Panc1 (cell line): ENCODE measurements at places on chromosomes 6 and 20. TPM values are rescaled to one million over a fixed set of nuclear protein-coding genes. Genes with fewer than 3 reads are reported as not detected.

Gene CST2
- not detected for total RNA-seq

- H3K4me3 ChIP-seq: no peak overlapping the region
- no peak for DNase-seq
- H3K27me3 ChIP-seq: no peaks in the 10 kb centered on the region; the same call in 1 of the 2 replicates
- no peaks in the 10 kb centered on the region for H3K36me3 ChIP-seq
- H3K27ac ChIP-seq: no peak overlapping the region
- no peaks in the 10 kb centered on the region for H3K4me1 ChIP-seq
These were observed 37.0 kb upstream of the BTBD3 start for GRCh38 chr20:11880680-11881079.

DNA sequence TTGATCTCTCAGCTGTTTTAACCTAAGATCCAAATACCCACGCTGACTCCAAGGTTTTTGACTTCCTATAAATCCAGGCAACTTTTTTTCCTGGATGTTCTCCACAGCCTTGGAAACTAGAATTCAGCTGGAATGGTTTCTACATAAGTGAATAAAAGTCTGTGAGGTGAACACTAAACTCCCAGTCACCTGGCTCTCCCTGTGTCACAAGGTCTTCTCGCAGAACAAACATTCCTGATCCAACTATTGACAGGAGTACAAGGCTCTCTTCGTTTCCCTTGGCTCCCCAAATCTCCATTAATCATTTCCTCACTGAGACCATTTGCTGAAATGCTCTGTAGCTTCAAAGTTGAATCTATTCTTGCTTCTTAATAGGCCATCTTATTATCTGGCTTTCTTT is 265.7 kb downstream of the ADGRG6 start:
- DNase-seq: no peak
- peaks cover 9% of the 10 kb centered on the region; the same call in 1 of the 2 replicates for H3K27me3 ChIP-seq
- no peaks in the 10 kb centered on the region; the same call in 1 of the 2 replicates for H3K4me1 ChIP-seq
- H3K36me3 ChIP-seq: no peaks in the 10 kb centered on the region
- H3K4me3 ChIP-seq: no peak overlapping the region

- H3K36me3 ChIP-seq: 0 out of 2 replicates have a peak, but pooled peaks cover 2% of the 10 kb centered on the region
- no peaks in the 10 kb centered on the region for H3K27me3 ChIP-seq
- peak overlapping the region; percentile 2; the same call in 1 of the 2 replicates for H3K4me3 ChIP-seq
- DNase-seq: peak; percentile 93
These were observed 9.0 kb upstream of the MRPS10 start for GRCh38 chr6:42226645-42227143.

DNA sequence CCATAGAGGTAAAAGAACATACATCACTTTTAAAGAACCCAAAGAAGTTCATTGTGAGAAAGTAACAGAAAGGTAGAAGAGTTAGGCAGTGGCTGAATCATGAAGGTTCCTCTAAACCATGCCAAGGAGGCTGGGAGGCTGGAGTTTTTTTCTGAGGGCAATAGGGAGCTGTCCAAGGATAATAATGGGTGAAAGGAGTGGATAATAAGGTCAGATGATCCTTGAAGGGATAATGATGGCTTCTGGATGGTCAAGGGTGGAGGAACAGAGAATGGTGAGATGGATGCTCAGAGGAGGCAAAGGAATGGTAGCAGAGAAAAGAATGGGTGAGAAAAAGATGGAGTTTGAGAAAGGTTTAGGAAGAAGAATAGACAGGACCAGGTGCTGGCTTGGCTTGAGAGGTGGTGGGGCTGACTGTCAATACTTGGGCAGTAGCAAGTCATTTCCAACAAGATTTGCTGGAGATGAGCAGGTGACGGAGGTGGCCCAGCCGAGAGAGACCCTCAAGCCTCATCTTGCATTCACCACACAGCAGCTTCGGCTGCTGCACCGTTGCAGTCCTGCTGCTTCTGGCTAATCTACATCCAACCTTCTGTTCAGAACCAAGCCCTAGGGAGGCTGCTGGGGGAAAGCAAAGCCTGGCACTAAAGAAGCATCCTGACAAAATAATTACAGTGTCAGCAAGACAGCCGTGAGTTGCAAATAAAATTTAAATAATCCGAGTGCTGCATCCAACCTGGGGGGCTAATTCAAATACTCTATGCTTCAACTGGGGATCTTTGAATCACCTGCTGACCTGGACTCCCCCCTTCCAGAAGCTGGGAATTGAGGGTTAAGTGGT is 131.2 kb upstream of the KCNG1 start:
- DNase-seq: no peak
- H3K4me1 ChIP-seq: no peaks in the 10 kb centered on the region
- peaks cover 21% of the 10 kb centered on the region for H3K27me3 ChIP-seq
- H3K4me3 ChIP-seq: no peak overlapping the region
- H3K36me3 ChIP-seq: no peaks in the 10 kb centered on the region

DNA sequence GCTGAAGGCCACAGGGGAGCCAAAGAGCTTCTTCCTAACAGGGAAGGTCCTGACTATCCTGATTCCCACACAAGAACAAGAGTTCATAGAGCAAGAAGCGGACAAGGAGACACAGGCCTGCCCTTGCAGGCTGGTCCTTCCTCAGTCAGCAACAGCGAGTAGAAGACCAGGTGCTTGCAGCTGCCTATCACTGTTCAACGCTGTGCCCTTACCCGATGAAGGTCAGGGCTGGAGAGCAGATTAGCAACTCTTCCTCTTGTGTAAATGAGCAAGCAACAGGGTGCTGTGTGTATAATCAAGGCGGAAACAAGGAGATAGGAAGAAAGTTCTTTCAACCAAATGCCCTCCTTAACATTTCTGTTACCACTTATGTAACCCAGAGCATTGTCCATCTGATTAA is 115.3 kb upstream of the SPACA1 start:
- no peaks in the 10 kb centered on the region for H3K36me3 ChIP-seq
- H3K4me3 ChIP-seq: no peak overlapping the region
- 0 out of 2 replicates have a peak, but pooled peaks cover 5% of the 10 kb centered on the region for H3K27me3 ChIP-seq
- H3K27ac ChIP-seq: no peak overlapping the region
- H3K4me1 ChIP-seq: no peaks in the 10 kb centered on the region
- no peak for DNase-seq

DNA sequence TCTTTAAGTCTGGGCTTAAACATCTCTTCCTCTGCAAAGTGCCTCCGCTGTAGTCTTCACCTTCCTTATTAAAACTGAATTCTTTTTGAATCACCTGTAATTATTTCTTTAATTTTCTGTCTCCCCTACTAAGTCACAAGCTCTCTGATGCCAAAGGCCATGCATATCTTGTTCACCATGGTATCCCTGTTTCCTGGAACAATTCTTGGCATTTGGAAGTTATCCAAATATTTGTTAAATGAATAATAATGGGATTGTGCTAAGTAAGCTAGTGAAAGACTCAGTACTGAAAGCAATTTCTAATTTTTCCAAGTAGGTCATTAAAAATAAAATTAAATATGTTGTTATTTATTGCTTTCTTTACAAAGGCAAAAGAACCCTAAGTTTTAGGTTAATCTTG is 12.2 kb downstream of the SNAP91 start:
- DNase-seq: no peak
- no peaks in the 10 kb centered on the region for H3K27me3 ChIP-seq

- no peaks in the 10 kb centered on the region for H3K36me3 ChIP-seq
- H3K4me3 ChIP-seq: no peak overlapping the region
- no peak for DNase-seq
- no peaks in the 10 kb centered on the region for H3K27me3 ChIP-seq
- H3K27ac ChIP-seq: no peak overlapping the region
These were observed 3.9 kb downstream of the SLA2 start for GRCh38 chr20:36642136-36642535.

DNA sequence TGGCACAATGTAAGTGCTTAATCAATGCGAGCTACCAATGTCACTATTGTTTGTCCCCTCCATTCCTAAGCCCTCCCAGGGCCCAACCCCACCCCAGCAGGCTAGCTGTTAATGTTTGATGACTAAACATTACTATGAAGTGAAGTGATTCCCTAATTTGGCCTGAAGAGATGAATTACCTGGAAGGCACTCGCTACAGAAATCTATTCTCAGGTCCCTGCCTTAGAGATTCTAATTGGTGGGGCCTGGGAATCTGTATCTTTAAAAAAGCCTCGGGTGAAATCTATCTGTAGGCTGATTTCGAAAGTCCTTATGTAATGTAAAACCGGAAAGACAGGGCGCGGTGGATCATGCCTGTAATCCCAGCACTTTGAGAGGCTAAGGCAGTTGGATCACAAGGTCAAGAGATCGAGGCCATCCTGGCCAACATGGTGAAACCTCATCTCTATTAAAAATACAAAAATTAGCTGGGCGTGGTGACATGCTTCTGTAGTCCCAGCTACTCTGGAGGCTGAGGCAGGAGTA is 16.9 kb upstream of the SNAI1 start:
- no peaks in the 10 kb centered on the region for H3K4me1 ChIP-seq
- H3K27me3 ChIP-seq: no peaks in the 10 kb centered on the region
- no peaks in the 10 kb centered on the region for H3K36me3 ChIP-seq
- no peak for DNase-seq

DNA sequence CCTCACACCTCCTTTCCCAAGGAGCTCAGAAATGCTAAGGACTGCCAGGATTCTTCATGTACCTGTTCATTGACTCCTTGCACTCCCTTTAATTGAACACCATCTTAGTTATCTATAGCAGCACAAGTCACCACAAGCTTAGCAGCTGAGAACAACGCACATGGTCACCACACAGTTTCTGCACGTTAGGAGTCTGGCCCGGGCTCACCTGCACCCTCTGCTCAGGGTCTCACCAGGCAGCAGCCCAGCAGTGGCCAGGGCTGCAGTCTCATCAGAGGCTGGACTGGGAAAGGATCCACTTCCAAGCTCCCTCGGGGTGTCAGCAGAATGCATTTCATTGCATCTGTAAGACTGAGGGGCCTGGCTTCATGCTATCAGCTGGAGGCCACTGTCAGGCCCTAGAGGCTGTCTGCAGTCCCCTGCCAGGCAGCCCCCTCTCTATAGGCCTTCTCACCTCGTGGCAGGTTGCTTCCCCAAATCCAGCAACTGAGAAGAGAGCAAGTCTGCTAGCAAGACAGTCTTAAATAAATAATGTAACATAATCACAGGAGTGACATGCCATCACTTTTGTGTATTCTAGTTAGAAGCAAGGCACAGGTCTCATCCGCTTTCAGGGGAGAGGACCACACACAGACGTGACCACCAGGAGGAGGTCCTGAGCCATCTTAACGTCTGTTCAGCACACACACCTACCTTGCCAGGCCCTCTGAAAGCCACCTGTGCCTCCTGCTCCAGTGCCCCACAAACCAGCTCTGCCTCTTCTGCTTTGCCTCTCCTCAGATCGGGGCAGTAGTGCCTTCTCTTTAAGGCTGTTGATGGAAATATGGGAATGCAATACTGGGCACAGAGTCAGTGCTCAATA is 165.2 kb upstream of the CST7 start:
- no peak for DNase-seq
- no peak overlapping the region for H3K4me3 ChIP-seq
- H3K27ac ChIP-seq: no peak overlapping the region
- H3K36me3 ChIP-seq: no peaks in the 10 kb centered on the region
- no peaks in the 10 kb centered on the region; the same call in 1 of the 2 replicates for H3K27me3 ChIP-seq
- no peaks in the 10 kb centered on the region for H3K4me1 ChIP-seq

- H3K4me1 ChIP-seq: no peaks in the 10 kb centered on the region
- no peak overlapping the region for H3K4me3 ChIP-seq
- H3K36me3 ChIP-seq: no peaks in the 10 kb centered on the region
- H3K27me3 ChIP-seq: no peaks in the 10 kb centered on the region
- no peak overlapping the region for H3K27ac ChIP-seq
- no peak for DNase-seq
These were observed 171.3 kb upstream of the HS3ST5 start for GRCh38 chr6:114514170-114514569.
